ENCODE measurements at places on chromosomes 11 and 22.
A peak's percentile ranks its signal among the peaks of the same experiment; 100 is the strongest.

GRCh38 chr22:23269441-23270211 lies 89.3 kb downstream of the BCR start:
- peaks cover 8% of the 10 kb centered on the region for H3K4me1 ChIP-seq
- DNase-seq, result no peak
- no peak overlapping the region for H3K4me3 ChIP-seq
- H3K36me3 ChIP-seq, result no peaks in the 10 kb centered on the region

GRCh38 chr22:27572278-27572666 lies 229.3 kb downstream of the MN1 start:
- H3K4me3 ChIP-seq, result no peak overlapping the region
- no peak overlapping the region for H3K27ac ChIP-seq
- peaks cover 2% of the 10 kb centered on the region for H3K36me3 ChIP-seq
- peaks cover 21% of the 10 kb centered on the region for H3K27me3 ChIP-seq
- no peaks in the 10 kb centered on the region for H3K4me1 ChIP-seq

GRCh38 chr11:73980001-73980961 lies 2.4 kb downstream of the UCP2 start:
- peak overlapping the region; percentile 100 for H3K4me3 ChIP-seq
- H3K27me3 ChIP-seq, result no peaks in the 10 kb centered on the region
- peak overlapping the region; percentile 100 for H3K27ac ChIP-seq
- peaks cover 19% of the 10 kb centered on the region for H3K36me3 ChIP-seq
- peaks cover 60% of the 10 kb centered on the region for H3K4me1 ChIP-seq
- DNase-seq, result peak; percentile 74

- no peak overlapping the region for H3K4me3 ChIP-seq
- no peak overlapping the region for H3K27ac ChIP-seq
- no peaks in the 10 kb centered on the region for H3K4me1 ChIP-seq
- DNase-seq, result no peak
- no peaks in the 10 kb centered on the region for H3K36me3 ChIP-seq
Measured at GRCh38 chr11:79382301-79383050, 58.4 kb downstream of the TENM4 start.

GRCh38 chr11:111718436-111718835 lies 47.8 kb downstream of the PPP2R1B start:
- H3K27me3 ChIP-seq, result no peaks in the 10 kb centered on the region
- DNase-seq, result no peak
- no peak overlapping the region for H3K27ac ChIP-seq
- H3K36me3 ChIP-seq, result peaks cover 4% of the 10 kb centered on the region
- H3K4me3 ChIP-seq, result no peak overlapping the region
- peaks cover 9% of the 10 kb centered on the region for H3K4me1 ChIP-seq

Measured in T-helper 17 cell (primary cell).